ENCODE measurements at places on chromosomes 6 and 20.
A peak's percentile ranks its signal among the peaks of the same experiment; 100 is the strongest.

GRCh38 chr6:7588506-7588905 is 1.5 kb upstream of the SNRNP48 start:
- no peak for DNase-seq

GRCh38 chr6:57265755-57266221 is 43.7 kb upstream of the RAB23 start:
- DNase-seq, result peak; percentile 37

- DNase-seq, result no peak
These were observed 83.9 kb downstream of the SESN1 start for GRCh38 chr6:109010705-109011102.

GRCh38 chr6:43703512-43704429 is 16.2 kb upstream of the MRPS18A start:
- DNase-seq, result no peak

GRCh38 chr20:43925801-43926200 is 11.1 kb downstream of the TOX2 start:
- DNase-seq, result peak; percentile 56

- no peak for DNase-seq
These were observed 161.8 kb downstream of the SLC24A3 start for GRCh38 chr20:19374216-19374615.

GRCh38 chr6:15990179-15990578 is 138.7 kb upstream of the MYLIP start:
- DNase-seq, result no peak

DNA sequence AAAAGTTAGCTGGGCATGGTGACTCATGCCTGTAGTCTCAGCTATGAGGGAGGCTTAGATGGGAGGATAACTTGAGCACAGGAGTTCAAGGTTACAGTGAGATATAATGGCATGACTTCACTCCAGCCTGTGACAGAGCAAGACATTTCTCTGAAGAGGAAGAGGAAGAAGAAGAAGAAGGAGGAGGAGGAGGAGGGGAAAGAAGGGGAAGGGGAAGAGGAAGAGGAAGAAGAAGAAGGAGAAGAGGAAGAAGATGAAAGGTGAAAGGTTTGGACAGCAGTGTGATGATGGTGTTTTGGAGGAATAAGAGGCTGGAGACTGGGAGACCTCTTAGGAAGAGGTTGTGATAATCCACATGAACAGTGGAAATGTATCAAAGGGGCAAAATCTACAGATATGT is 410.7 kb upstream of the JAG1 start:
- DNase-seq, result no peak

GRCh38 chr6:31168606-31169005 is 1.9 kb downstream of the POU5F1 start:
- DNase-seq, result no peak

DNA sequence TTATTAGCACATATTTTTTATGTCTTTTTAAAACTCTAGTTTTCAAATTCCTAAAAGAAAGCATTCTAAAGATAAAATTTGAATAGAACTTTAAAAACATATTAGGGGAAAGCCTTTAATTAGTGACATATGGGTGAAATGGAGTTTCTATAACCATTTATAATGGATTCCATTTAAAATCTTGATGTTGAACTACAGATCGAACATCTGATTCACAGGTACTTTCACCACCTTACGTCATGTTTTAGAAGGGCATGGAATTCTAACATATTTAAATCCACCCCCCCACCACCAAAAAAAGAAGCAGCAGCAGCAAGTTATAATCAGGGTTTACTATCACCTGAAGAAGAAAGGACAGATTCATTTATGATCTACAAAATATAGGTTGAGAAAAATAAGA is 298.4 kb downstream of the SMOC2 start:
- no peak for DNase-seq

GRCh38 chr6:15404685-15404980 is 158.8 kb downstream of the JARID2 start:
- DNase-seq, result no peak

DNA sequence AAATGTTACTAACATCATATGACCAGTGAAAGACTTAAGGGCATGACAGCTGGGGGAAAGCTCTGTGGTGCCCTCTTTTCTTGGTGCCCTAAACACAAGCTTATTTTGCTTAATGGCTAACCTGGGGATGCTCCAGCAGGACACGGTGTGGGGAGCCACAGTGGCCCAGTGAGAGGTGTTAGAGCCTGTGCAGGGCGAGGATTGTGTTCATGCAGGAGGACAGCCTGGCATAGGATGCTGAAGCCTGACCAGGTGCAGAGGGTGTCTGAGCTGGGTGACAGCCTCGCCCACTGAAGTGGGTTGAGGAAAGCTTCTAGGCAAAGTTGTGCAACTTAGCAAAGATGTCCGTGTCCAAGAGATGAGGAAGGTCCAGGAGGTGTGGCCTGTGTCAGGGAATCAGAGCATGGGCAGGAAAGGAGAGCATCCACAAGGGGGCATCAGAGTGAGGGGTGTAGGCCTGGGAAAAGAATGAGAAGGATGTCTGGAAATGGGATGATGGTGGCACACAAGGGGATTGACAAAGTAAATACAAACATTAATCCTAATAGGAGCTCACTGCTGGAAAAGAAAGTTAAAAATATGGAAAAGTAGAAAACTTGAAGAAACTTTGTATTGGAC is 33.9 kb downstream of the SLC17A4 start:
- peak; percentile 61 for DNase-seq

- DNase-seq, result no peak
These were observed 3.1 kb downstream of the RSPH3 start for GRCh38 chr6:158996856-158997255.

DNA sequence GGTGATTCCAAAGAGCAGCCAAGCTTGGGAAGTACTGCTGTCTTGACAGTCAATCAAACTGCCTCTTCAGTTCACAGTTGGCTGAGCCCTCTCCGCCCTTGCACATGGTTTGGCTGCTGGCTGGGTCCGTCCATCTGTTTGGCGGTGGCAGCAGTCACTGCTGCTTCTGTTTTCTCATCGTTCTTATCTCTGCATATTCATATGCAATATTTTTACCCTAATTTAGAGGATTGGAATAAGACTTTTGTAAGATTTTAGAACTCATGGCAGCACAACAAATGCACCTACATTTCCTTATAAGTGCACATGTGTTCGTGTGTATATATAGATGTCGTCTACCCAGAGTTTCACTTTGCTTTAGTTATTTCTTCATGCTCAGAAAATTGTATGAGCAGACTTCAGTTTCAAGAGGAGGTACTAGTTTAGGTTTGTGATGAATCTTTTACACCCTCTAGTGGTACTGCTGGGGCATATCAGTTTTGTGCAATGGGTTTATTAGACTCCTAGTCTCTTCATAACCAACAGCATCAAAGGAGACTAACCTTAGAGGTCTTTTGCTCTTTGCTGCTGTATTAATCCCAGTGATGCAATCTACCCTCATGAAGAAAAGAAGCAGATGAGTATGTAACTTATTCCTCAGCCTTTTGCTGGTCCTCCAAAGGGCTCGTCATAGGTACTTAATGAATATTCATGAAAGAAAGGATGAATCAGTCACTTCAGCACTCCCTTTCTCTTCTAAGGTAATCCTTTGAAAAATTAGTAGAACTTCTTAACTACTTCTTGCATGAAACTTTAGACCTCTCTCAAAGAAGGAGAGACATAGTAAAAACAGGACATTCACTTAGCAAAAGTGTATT is 44.3 kb downstream of the KHDC1L start:
- peak; percentile 78 for DNase-seq

DNA sequence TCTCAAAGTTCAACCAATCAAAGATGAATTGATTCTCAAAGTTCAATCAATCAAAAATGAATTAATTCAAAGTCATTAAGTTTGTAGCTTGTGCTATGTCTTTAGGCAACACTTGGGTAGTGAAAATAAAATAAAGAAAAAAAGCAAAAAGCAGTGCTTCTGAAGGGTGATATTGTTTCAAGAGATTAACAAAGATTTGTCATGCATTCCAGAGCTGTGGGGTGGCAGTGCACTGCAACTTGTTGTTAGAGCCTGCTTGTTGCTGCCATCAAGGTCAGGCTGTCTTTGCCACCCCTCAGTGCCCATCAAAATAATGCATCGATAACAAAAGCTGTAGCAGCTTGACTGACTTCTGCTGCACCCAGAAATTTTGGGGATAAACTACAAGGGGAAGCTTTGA is 128.6 kb downstream of the RNF144B start:
- peak; percentile 27 for DNase-seq

All from GM03348 (cell line).